Neural progenitor cell (in vitro differentiated cells): ENCODE measurements at places on chromosomes 6 and 20.

GRCh38 chr6:20723236-20723635 is 189.0 kb downstream of the CDKAL1 start:
- DNase-seq, result no peak

- no peak for DNase-seq
Measured at GRCh38 chr6:142843361-142843760, 101.6 kb downstream of the HIVEP2 start.

- DNase-seq, result no peak
Measured at GRCh38 chr6:169513478-169514193, 188.2 kb downstream of the WDR27 start.

- peak; percentile 81 for DNase-seq
Measured at GRCh38 chr20:36836591-36837269, 39.2 kb upstream of the TLDC2 start.

DNA sequence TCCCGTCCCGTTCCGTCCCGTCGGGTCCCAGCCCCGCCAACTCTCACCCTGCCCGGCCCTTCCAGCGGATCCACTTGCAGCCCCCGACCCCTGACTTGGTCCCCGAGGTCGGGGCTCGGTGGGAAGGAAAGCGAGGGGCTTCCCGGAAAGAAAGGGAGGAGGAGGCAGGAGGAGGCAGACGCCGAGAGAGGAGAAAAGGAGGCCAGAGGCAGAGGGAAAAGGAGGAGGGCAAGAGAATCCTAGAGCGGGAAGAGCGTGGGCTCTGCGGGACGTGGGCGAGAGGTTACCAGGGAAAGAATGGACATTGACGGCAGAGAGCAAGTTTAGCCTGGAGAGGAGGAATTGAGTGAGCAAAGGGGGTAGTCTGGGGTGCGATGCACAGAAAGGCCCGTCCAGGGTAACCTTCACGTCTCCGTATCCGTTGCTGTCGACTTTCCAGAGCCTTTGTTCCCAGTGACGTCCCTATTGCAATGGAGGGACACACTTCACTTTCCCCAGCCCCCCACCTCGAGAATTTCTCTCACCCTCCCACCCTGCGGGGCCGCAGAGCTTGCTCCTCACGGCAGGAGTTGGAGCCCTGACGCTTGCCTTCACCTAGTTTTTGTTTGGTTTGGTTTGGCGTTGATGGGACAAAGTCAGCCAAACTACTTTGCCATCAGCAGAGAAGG is 477 bp upstream of the MOXD1 start:
- peak; percentile 31 for DNase-seq

GRCh38 chr6:26115226-26115625 is 28.0 kb downstream of the HFE start:
- DNase-seq, result no peak

- DNase-seq, result no peak
Measured at GRCh38 chr6:164122109-164122508, 707.6 kb downstream of the QKI start.

- no peak for DNase-seq
Measured at GRCh38 chr6:104540743-104541142, 319.0 kb downstream of the HACE1 start.

- peak; percentile 59 for DNase-seq
Measured at GRCh38 chr20:23245553-23246181, 104.9 kb upstream of the NXT1 start.
